ENCODE measurements at places on chromosomes 13 and 19.

GRCh38 chr13:34628209-34628682, 313.8 kb upstream of the NBEA start:
- no peak for DNase-seq

DNA sequence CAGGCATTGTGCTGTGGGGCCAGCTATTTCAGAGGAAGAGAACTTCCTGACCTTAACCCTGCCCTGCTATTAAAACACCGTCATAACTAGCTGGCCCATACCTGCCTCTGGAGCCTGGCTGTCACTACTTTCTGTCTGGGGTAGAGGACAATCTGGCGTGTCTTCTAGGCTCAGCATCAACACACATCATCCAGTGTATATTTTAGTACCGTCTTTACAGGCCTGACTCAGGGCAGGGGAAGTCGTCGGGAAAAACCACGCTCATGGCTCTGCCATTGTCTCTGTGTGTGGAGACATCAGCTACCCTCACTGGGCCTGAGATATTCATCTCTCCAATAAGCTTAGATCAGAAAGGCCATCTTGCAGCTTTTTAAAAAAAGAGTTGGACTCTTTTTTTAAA, 151.1 kb downstream of the KATNAL1 start:
- no peak for DNase-seq

DNA sequence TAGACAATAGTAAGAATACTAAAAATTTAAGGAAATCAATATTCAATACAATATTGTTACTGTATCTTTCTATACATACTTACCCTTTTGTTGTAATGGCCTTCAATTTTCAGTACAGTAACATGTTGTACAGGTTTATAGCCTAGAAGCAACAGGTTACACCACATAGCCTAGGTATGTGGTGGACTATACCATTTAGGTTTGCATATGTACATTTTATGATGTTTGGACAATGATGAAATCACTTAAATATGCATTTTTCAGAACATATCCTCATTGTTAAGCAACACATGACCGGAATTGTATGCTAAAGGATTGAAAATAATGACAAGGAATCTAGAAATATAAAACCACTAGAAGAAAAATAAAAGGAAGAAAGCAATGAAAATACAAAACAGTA, 611.4 kb downstream of the DACH1 start:
- DNase-seq = no peak

GRCh38 chr13:41418027-41418426, 39.3 kb upstream of the RGCC start:
- DNase-seq = no peak

DNA sequence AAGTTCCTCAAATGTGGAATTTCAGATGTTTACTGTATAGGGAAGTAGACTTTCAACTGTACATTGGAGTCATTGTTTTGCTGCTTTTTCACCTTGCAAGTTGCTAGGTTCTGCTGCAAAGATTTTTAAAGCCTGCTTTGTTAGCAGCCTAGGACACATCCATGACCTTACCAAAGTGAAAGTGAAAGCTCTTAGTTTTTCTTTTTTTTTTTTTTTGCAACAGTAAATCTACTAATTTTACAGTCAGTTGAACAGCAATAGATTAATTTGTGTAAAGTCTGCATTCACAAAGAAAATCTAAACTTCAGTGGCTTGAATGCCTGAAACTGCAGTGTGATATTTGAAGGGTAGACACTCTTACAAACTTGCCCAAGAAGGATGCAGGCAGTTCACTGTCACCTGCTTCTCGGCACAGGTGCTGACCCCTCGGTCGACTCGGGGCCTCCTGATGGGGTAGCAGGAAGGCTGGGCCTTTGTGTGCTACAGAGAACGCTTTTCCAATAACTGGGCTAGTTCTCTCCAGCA, 5.0 kb upstream of the MTIF3 start:
- DNase-seq = no peak

- DNase-seq = no peak
Measured at GRCh38 chr13:32125221-32125689, 93.7 kb downstream of the FRY start.

All from stimulated activated CD8-positive, alpha-beta memory T cell treated with anti-CD3 and anti-CD28 coated beads, Interleukin-4, amount 100 ng/mL, for 4 hours (primary cell).